Dermis blood vessel endothelial cell (primary cell): ENCODE measurements at places on chromosomes 5 and 9. TPM values are rescaled to one million over a fixed set of nuclear protein-coding genes. Genes with fewer than 3 reads are reported as not detected.

Gene PLPP1
- total RNA-seq, result 124 and 293 TPM in 2 replicates

Gene FAM174A
- 27.3 and 43.6 TPM in 2 replicates for total RNA-seq

Gene TMOD1
- 3.7 and 5.2 TPM in 2 replicates for total RNA-seq

Gene MAP1B
- total RNA-seq, result 134 and 182 TPM in 2 replicates

Gene ECSCR
- 404 and 423 TPM in 2 replicates for total RNA-seq

Gene DOCK2
- total RNA-seq, result 0.17 and 0.28 TPM in 2 replicates

Gene SOWAHA
- total RNA-seq, result not detected in 2 replicates

Gene TNC
- 1.8 and 5.1 TPM in 2 replicates for total RNA-seq

Gene GCNT1
- 9.9 and 31.2 TPM in 2 replicates for total RNA-seq

Gene TRPM3
- total RNA-seq, result 0.37 and 1.4 TPM in 2 replicates

Gene HINT1
- total RNA-seq, result 97.4 and 198 TPM in 2 replicates

Gene BTF3
- total RNA-seq, result 250 and 286 TPM in 2 replicates

Gene RFESD
- total RNA-seq, result 0.34 and 0.70 TPM in 2 replicates

Gene FOXD4L4
- total RNA-seq, result 0.09 and 0.17 TPM in 2 replicates

Gene HAPLN1
- total RNA-seq, result under 0.01 TPM in 1 of 2 replicates, not detected in the other

Gene TPM2
- 10.2 and 19.6 TPM in 2 replicates for total RNA-seq
